ENCODE measurements at places on chromosomes 2 and 18.

DNA sequence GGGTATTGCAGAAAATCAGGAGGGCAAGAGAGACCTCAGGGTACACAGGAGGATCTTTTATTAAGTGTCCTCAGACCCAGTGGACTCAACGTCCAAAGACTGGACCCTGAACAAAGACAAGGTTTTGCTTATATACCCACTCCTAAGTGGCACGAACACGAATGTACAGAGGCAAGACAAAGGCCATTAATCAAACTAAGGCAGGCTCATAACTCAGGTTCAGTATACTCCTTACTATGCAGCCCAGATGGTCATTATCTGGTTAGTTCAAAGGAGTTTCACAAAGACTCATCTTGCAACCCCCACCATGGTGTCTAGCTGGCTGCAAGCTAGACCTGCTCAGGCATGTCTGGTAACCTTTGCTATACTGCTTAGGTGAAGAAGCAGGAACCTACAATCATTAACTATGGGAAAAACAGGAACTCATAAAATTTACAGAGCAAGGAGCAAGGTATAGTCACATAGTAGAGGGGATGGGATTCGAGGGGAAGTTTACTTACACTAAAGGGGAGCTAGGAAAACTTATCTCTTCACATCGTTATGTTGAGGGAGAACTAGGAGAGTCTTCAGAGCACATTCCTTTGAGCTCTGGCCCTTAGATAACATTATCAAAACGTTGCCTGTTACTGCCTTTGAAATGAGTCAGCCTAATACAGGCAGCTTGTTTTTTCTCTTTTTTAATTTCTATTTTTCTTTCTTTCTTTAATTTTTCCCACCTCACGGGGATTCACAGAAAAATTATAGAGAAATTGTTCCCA, 33.9 kb downstream of the SLC4A3 start:
- DNase-seq, result no peak

DNA sequence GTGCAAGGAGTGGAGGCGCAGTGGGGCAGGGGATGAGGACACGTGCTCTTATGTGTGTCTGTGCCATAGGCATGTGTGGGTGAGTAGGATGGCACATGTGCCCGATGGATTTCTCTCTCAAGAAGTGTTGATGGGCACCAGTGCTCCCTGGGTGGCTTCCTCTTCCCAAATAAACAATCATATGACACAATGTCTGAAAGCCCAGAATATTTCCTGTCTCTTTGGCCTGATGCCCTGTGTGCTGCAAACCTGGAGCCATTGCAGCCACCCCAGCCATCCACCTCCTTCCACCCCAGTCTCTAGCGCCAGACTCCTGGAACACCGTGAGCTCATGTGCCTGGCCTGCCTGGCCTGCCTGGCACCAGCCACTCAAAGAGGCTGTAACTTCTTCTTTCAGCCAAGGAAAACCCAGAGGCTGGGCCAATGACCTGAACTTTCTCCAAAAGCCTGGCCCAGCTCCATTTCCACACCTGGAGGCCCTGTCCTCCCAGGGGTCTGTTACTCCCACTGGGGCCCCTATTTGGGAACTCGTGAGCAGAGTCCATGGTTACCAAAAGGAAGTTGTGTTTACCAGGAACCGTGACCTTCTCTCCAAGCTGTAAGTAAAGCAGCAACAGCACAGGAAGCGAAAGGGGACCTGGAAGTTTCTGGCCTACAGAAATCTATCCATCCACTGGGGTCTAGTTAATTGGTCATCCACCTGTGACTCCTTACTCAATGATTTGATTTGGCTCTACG, 9.5 kb upstream of the ZBTB7C start:
- DNase-seq, result no peak

- DNase-seq, result no peak
These were observed 20.6 kb downstream of the LRRFIP1 start for GRCh38 chr2:237648016-237648381.

GRCh38 chr2:18118703-18119102, 240.2 kb downstream of the KCNS3 start:
- DNase-seq, result no peak

DNA sequence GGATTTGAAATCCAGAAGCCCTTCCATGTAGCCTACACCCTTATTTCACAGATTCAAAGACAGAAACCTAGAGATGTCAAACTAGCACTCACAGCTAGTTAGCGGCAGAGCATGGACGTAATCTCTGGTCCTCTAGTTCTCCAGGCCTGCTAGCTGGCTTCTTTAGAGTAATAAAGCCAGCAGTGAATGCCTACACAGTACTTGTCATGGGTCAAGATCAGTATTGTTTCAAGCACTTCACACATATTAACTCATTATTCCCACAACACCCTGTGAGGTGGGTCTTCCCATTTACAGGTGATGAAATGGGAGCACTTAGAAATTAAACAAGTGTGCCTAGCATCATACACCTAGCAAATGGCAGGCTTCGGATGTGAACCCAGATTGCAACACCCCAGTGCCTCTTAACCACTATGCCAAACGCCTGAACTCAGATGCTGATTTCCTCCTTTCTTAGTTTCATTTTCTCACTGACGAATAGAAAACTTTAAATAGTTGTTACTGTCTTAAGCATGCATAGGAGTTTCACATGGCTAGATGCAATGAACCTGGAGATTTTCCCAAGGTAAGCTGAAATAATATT, 14.5 kb upstream of the ZBTB14 start:
- DNase-seq, result peak; percentile 56

- DNase-seq, result no peak
These were observed 308.6 kb upstream of the TNP1 start for GRCh38 chr2:217168496-217168895.

GRCh38 chr2:7904319-7904718, 777.5 kb upstream of the ID2 start:
- DNase-seq, result no peak

DNA sequence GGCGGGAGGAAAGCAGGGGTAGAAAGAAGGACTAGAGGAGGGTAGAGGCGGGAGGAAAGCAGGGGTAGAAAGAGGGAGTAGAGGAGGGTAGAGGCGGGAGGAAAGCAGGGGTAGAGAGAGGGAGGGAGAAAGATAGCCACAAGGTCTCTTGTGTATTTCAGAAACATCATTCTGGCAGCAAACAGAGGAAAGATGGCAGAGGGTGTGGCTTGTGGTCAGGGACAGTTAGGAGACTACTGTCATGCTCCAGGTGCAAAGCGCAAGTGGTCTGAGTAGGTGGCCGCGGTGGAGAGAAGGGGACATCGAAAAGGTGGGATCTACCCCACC, 82.4 kb upstream of the TAF1B start:
- no peak for DNase-seq
